ENCODE measurements at places on chromosomes 16 and 17. TPM values are rescaled to one million over a fixed set of nuclear protein-coding genes. Genes with fewer than 3 reads are reported as not detected.

Gene KCNJ18
- total RNA-seq: not detected

DNA sequence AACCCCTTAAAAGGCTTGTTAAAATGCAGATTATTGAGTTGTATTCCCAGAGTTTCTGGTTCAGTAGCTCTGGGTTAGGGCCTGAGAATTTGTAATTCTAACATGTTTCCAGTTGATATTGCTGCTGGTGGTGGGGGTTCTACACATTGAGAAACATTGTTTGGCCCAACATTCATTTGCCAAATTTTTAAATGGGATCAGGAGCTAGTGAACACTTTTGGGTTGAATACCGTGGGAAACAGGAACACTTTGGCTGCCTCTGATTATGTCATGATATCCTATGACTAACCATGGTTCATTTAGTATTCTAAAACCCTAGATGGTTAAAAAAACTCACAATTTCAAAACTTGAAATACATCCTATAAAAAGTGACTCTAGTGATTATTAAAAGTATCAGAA is 89.3 kb downstream of the RPGRIP1L start:
- no peak for DNase-seq

DNA sequence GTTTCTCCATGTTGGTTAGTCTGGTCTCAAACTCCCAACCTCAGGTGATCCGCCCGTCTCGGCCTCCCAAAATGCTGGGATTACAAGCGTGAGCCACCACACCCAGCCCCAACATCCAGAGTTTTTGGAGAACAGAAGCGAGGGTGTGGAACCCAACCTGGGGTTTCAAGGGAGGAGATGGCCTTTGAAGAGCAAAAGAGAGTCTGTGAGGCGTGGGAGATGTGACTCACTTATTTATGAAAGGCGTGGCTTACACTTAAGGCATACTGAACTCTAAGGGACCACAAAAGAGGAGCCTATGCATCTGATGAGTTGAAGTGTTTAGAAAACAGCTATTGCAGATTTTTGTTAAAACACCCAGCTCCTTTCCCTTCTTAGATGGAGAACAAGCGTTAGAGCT is 18.9 kb downstream of the ARSG start:
- DNase-seq: no peak

Gene SKAP1
- 0.38 TPM for total RNA-seq

DNA sequence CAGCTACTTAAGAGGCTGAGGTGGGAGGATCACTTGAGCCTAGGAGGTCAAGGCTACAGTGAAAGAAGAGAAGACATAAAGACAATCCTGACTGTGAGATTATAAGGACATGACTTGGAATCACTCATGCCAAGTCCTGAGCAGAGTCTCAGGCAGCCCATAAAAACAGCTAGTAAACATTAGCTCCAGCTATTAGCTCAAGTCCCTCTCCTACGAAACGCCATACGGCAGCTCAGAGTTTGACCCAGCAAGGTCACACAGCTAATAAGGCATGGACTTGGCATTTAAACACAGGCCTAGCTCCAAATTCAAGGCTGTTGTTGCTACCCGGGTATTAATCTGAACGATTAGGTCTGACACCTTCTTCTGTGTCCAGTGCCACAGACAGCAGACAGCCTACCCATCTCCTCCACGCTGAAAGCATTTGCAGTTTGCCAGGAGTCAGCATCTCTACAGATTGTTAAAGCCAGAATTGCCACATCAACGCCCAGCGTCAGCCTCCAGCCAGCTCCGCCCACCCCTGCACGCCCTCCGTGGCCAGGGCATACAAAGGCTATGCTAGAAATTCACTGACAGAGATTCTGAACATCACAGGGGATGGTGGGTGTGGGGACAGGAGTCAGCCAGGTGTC is 9.9 kb upstream of the TMEM114 start:
- DNase-seq: no peak

Gene CCL8
- total RNA-seq: not detected
